ENCODE measurements at places on chromosomes 11 and 22. TPM values are rescaled to one million over a fixed set of nuclear protein-coding genes. Genes with fewer than 3 reads are reported as not detected.

The B4GAT1 gene
- 9.7 TPM for total RNA-seq

The PRRG4 gene
- not detected for total RNA-seq

- no peak for DNase-seq
Observed at GRCh38 chr22:41570221-41570620, 9.4 kb downstream of the CSDC2 start.

- DNase-seq: no peak
Observed at GRCh38 chr11:95521133-95521542, 268.4 kb downstream of the FAM76B start.

DNA sequence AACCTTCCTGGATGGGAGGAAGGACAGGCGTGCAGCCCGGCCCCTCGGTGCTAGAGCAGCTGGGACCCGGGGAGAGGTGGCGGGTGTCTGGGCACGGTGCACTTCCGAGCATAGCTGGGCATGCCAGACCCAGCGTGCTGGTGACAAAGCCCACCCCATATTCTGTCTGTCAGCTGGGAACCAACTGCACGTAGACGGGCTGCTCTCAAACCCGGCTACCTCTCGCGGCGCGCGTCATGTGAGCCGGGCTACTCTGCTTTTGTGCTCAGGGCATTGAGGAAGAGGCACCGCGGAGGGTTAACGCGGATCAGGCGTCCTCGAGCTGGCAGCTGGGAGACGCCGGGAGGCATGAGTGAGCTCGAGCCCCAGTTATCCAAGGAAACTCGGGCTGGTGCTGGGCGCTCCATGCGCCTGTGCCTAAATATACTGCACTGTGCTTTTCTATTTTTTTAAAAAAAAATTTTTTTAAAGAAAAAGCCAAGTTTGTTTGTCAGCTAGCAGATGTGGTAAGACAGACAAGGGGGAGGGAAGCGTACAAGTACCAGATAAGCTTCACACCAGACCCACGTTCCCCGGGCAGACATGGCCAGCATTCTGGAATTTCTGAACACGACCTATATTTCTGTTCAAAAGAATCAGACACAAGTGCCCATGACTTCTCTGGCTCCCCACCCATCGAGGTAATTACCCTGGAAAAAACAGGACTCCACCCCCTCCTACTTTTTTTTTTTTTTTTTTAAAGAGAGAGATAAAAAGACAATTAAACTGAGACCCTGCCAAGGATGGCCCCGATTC is 425.6 kb downstream of the SHANK2 start:
- no peak for DNase-seq
